Activated T-cell treated with anti-CD3 and anti-CD28 coated beads, Interleukin-2, amount 50 U/mL, for 1 hour (primary cell): ENCODE measurements at places on chromosomes 1 and 21.

GRCh38 chr1:51648180-51649109 lies 31.6 kb downstream of the OSBPL9 start:
- no peak for DNase-seq

- DNase-seq: no peak
Observed at GRCh38 chr1:202961220-202961880, 3.2 kb upstream of the ADIPOR1 start.

GRCh38 chr1:1166642-1167397 lies 6.9 kb upstream of the TTLL10 start:
- no peak for DNase-seq

DNA sequence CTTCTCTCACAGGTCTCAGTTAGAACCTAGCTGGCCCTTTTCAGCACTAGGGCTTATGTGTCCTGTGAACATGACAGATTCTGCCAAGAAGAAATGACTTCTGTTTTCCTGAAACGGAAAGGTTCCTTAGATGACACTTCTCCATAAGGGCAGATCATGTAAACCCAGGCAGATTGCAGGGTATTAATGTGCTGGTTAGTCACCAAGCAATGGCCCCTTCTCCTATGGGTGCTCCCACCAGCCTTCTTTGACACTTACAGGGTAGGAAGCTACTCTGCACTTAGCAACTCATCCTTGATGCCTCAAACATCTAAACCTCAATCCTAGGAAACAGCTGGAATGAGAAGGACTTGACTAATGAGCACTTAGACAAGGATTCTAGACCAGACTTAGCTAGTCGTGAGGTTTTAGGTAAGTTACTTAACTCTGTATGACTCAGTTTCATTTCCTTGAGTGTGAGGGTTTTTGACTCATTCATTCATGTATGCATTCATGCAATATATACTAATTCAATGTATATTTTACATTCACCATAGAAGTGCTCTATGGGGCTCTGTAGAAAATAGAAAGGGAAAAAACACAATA lies 74.1 kb upstream of the PLXNA2 start:
- no peak for DNase-seq

GRCh38 chr1:32309960-32310359 lies 18.1 kb downstream of the HDAC1 start:
- DNase-seq: no peak
